ENCODE measurements at places on chromosomes 4 and X.

GRCh38 chr4:40908297-40908696, 158.5 kb downstream of the NSUN7 start:
- DNase-seq, result no peak

DNA sequence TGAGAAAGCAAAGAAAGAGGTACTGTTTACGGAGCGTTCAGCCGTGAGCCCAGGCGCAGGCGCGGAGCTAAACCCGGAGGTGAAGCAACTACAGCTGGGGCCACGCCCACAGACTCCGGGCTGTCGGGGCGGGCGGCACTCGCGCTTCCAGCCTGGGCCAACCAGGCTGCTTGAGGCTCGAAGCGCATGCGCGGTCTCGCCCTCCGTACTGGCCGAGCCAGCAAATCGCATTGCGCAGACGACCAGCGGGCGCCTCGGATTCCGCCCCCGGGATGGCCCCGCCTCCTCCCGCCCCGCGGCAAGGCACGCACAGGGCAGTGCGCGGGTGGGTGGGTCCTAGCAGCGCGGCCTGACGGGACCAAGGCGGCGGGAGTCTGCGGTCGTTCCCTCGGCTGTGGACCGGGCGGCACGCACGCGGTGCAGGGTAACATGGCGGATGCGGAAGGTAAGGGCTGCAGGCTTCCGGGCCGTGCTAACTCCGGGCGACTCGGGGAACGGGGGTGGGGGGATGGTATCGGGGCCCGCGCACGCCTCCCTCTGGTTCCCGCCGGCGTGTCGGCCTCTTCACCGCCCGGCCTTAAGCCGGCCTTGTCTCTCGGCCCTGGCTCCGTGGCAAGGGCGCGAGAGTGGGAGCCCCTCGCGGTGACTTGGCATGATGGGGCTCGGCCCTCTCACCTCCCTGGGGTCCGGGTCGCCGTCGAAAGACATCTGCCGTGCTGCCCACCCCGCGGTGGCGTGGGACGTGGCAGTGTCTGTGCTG, at the start of gene DKC1:
DKC1 (plus strand) TSS at position 328 of the 760 bp plus-strand sequence; CDS start at position 430, 102 bp downstream.
- peak; percentile 85 for DNase-seq

DNA sequence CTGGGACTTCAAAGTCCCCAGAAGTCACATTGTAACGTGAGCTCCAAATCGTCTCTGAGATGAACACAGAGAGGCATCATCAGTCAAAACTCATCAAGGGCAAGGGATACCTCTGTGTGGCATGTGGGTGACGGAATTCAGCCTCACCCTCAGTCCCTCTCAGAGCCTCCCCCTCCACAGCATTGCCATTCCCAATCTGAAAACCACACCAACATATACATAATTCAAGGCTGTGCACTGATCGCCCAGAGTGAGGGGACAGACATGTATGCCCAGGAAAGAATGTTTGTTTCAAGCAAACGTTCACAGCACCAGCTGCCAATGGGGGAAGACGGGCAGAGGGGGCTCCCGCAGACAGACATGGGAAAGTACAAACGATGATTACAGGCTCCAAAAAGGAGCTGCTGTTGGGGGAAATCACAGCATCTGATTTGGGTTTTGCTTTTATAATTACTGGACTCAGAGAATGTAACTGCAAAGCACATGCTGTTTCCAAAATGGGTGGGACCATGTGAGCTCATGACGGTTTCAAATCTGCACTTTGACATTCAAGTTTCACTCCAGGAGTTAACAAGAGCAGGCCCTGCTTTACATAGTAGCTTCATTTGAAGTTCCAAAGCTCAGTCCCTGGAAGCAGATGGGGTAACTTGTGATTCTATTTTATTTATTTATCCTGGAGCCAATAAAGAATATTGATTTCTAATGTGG, 88.3 kb downstream of the CLCN4 start:
- no peak for DNase-seq

DNA sequence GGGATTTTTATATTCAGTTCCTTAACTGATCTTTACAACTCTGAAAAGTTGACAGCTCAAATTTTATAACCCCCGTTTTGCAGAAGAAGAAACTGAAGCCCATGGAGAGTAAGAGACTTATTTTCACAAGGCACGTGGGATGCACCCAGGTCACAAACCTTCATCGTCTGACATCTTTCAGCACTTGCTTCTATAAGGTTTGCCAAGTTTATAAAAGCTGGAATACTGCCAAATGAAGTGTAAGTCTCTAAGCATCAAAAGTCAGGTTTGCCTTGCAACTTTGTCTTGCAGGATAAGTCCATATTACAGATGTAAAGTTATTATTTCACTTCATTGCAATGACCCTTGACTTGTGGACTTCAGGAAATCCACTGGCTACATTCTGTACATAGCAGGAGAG, 6.3 kb upstream of the KCNIP4 start:
- DNase-seq, result no peak

All from naive thymus-derived CD4-positive, alpha-beta T cell (primary cell).